A549 treated with Mapracorat at 1 μM for 4 hours (cell line): ENCODE measurements at places on chromosomes 2 and 18. TPM values are rescaled to one million over a fixed set of nuclear protein-coding genes. Genes with fewer than 3 reads are reported as not detected.

The SERPINB13 gene
- total RNA-seq, result not detected in 5 replicates

The GALNT5 gene
- 2.0 to 2.2 TPM (median 2.1 TPM) in 5 replicates for total RNA-seq

The GAREM1 gene
- 4.3 to 6.2 TPM (median 5.3 TPM) in 5 replicates for total RNA-seq

The CAMKMT gene
- 4.0 to 6.0 TPM (median 4.9 TPM) in 5 replicates for total RNA-seq

The COLEC12 gene
- total RNA-seq, result 0.03 to 0.11 TPM (median 0.06 TPM) in 5 replicates

The CCDC93 gene
- total RNA-seq, result 11.2 to 13.7 TPM (median 12.9 TPM) in 5 replicates

The HOXD13 gene
- total RNA-seq, result 0.12 to 0.30 TPM (median 0.22 TPM) in 5 replicates

The RTP5 gene
- not detected in 5 replicates for total RNA-seq

The ING5 gene
- total RNA-seq, result 19.9 to 24.7 TPM (median 23.5 TPM) in 5 replicates

The CPO gene
- 0.11 to 0.13 TPM in 2 of 5 replicates, not detected in the others for total RNA-seq

The THSD7B gene
- not detected in 5 replicates for total RNA-seq

The KANSL3 gene
- 21.6 to 25.5 TPM (median 24.6 TPM) in 5 replicates for total RNA-seq

The AMER3 gene
- total RNA-seq, result not detected in 5 replicates

The CD8B2 gene
- total RNA-seq, result not detected in 5 replicates

The USP40 gene
- 20.9 to 28.6 TPM (median 25.2 TPM) in 5 replicates for total RNA-seq

The RNU2-63P gene
- not detected in 5 replicates for total RNA-seq

The FBXO41 gene
- 4.5 to 6.0 TPM (median 5.2 TPM) in 5 replicates for total RNA-seq

The CENPA gene
- 40.4 to 56.5 TPM (median 52.3 TPM) in 5 replicates for total RNA-seq

The ACKR3 gene
- total RNA-seq, result 12.5 to 17.9 TPM (median 14.4 TPM) in 5 replicates

The POTEE gene
- 0.02 to 0.07 TPM (median 0.05 TPM) in 4 of 5 replicates, not detected in the other for total RNA-seq

The MYO1B gene
- total RNA-seq, result 46.1 to 61.0 TPM (median 50.1 TPM) in 5 replicates

The GPR39 gene
- total RNA-seq, result 6.6 to 7.9 TPM (median 7.5 TPM) in 5 replicates

The SATB2 gene
- total RNA-seq, result 2.3 to 3.7 TPM (median 2.9 TPM) in 5 replicates

The MOCOS gene
- total RNA-seq, result 2.6 to 3.0 TPM (median 2.7 TPM) in 5 replicates

The GIGYF2 gene
- 23.7 to 31.0 TPM (median 26.7 TPM) in 5 replicates for total RNA-seq

The TGIF1 gene
- 85.2 to 127 TPM (median 108 TPM) in 5 replicates for total RNA-seq

The ADGRF3 gene
- 0.04 to 0.28 TPM (median 0.13 TPM) in 4 of 5 replicates, not detected in the other for total RNA-seq

The HOXD9 gene
- total RNA-seq, result 1.1 to 1.8 TPM (median 1.6 TPM) in 5 replicates

The ANKRD53 gene
- 0.11 to 0.30 TPM (median 0.16 TPM) in 3 of 5 replicates, not detected in the others for total RNA-seq

The FN1 gene
- 171 to 279 TPM (median 205 TPM) in 5 replicates for total RNA-seq

The ARHGAP25 gene
- 0.08 to 0.34 TPM (median 0.20 TPM) in 5 replicates for total RNA-seq
